ENCODE measurements at places on chromosomes 4 and X.

DNA sequence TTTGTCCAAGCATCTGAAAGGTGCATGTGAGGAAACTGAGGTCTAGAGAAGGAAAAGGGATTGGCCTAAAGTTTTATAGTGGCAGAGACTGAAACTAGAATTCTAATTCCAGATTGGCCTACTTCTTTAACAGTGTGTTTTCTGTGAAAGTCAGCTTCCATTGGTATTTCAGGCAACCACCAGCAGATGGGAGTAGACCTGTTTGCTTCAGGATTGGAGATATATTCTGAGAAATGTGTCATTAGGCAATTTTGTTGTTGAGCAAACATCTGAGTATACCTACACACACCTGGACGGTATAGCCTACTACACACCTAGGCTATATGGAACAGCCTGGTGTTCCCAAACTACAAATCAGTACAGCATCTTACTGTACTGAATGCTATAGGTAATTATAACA is 207.3 kb upstream of the RADX start:
- no peak for DNase-seq

GRCh38 chr4:1683261-1683735 is 815 bp downstream of the FAM53A start:
- peak; percentile 20 for DNase-seq

DNA sequence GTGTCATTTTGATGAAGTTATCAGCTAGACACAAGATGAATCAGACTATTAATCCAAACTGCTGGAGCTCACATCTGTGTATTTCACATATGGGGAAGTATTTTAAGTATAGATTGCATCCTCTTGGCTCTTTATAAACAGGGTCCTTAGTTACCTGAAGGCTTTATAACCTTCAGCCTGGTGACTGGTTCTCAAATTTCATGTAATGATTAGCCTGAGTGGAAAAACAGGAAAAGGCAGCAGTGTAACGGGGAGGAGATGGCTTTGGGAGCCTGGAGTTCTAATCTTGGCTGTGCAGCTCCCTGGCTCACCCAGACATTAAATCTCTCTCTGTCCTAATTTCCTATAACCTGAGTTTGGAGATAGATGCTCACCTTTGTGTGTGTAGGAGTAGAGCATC is 103.8 kb upstream of the HPF1 start:
- DNase-seq = no peak

GRCh38 chr4:55143858-55144257 is 18.5 kb upstream of the KDR start:
- no peak for DNase-seq

GRCh38 chr4:177371461-177371860 is 61.8 kb downstream of the NEIL3 start:
- no peak for DNase-seq

DNA sequence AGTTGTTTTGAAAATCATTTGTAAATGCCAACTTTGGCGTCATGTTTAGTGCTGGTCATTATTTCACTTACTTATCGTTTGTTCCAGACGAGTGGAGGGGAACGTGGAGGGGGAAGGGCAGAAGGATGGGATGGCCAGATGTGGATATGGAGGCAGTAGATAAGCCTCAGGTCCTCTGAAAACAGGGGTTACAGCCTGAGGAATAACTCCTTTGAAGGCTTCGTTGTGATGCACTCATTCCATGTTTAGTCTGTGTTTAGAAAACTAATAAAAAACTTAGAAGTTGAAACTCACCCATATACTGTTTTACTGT is 1.1 kb downstream of the MOB1B start:
- DNase-seq = peak; percentile 42

DNA sequence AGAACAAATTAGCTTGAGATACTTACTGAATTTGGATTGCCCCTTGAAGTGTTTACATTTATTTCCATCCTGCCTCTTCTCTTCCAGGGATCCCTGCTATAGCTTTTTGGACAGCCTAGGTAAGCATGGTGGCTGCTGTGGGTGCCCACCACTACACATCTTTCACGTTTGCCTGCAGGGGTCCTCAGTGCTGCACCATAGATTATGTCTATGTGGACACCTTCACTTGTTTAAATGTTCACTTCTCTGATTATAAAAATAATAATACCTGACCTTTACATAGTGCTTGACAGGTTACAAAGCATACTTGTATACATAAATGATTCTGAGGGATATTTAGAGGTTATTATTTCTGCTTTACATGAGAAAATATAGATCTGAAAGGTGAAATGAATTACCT is 67.9 kb upstream of the SLC4A4 start:
- no peak for DNase-seq

DNA sequence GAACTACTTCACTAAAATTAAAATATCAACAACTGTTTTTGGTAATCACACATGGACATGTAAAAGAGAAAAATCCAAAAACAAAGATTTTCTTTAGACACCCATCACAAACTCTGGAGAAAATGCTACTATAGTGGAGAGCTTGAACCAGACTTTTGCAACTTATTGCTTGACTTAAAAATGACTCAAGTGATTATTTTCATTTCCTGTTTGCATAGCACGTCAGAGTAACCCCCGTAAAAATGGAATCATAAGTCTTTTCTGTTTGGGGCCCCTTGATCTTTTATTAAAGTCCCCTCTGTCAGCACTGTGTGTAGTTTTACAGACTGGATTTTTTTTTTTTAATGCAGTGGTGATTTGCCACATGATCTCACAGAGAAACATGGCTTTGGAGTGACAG is 79.5 kb downstream of the PRKG2 start:
- DNase-seq = no peak

DNA sequence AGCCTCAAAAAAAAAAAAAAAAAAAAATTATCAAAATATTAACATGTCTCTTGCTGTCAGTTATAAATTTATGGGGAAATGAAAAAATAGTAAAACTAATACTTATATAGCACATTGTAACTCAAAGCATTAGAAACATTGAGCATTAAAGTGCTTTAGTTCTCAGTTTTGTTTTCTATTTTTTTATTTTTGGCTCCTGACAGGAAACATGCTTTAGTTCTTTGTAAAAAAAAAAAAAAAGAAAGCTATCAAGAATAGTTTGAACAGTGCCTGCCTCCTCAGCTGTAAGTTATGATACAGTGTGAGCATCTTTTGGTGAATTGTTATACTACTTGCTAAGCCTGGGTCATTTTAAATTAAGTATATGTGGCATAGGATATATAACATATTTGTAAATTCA is 5.1 kb upstream of the CENPC start:
- no peak for DNase-seq

- DNase-seq = peak; percentile 3
These were observed 72.1 kb upstream of the DOCK11 start for GRCh38 chrX:118423558-118423957.

DNA sequence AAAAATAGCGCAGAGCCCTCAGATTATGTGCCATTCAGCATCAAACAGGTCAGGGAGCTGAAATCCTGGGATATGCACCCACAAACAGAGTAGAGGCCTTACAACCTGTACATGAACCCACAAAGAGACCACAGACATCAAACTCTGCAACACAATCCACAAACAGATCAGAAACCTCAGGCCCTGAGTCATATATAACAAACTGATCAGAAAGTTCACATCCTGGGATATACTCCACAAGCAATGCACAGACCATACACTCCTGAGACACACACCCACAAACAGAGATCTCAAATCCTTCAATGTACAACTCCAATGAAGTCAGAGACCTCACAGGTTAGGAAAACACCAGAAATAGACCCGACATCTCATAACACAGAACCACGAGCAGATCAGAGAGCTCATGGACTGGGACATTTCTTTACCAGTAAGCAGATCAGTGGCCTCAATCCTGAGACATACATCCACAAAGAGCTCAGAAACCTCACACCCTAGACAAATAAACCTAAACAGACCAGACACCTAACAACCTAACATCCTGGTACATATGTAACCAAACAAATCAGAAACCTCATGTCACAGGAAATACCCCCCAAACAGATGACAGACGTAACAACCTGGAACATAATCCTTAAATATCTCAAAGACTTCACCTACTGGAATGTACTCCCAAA is 24.2 kb downstream of the SUV39H1 start:
- no peak for DNase-seq

DNA sequence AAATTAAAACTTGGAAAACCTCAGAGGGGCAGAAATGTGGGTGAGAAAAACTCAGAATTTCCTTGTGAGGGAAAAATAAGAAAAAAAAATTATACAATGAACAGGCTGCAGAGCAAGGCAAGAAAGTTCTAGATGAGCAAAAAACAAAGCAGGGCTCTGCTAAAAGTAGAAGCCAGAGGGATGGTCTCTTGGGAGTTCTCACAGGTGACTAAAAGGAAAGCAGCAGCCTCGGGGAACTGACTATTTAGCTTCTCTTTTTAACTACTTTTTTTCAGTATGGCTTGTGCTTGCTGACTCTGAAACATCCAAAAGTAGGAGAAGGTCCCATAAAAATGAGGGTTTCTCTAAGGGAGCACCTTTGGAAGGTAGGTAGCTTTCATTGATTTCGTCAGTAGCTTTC is 36.4 kb downstream of the PCDH19 start:
- no peak for DNase-seq

GRCh38 chr4:85787133-85787532 is 312.2 kb downstream of the ARHGAP24 start:
- DNase-seq = peak; percentile 45

DNA sequence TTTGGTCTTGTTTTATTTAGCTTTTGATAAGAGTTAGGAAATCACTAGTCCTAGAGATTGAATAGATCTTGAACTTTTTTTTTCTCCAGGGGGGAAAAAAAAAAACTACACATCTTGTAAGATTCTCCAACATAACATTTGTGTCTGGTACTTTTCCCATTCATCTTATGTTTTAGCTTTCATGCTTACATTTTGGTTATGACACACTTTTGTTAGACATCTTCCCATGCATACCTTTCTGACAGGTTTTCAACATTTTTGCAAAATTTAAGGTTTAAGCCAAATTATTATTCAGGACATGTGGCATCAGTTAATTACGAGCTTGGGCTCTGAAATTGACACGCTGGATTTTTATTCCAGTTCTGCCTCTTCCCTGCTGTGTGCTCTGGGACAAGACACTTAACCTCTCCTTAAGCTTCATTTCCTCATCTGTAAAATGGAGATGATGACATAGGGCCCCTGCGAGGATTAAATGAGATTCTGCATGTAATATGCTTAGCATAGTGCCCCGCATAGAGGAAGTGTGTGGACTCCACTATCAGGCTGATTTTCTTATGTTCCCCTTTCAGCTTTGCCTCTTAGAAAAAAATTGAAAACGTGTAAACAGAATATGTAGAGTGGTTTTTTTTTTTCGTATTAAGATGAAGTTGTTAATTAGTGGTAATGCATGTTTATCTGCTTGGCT is 5.3 kb downstream of the KIT start:
- peak; percentile 70 for DNase-seq

DNA sequence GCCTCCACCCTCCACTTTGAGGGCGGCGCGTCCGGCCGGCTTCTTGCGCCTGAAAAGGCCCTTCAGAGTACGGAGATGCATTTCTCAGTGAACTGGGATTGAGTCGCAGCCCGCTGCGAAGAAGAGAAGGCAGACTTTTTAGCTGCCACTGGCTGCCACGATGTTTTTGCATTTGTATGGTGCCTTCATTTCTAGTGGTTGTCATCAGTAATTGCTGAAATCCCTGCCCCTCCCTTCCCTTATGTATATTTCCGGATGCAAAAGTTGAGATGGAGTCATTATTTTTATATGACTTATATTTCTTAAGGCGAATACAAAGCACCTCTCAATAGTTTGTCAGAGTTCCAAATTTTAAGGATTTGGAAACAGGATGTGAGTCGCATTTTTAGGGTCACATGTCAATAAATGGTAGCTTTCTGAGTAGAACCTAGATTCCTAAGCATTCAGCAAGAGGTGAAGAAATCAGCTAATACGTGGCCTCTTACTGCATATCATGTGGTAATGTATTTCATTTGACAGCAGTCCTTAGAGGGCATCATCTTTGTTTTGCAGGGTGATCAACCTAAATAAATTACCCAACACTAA is 658 bp downstream of the ATP6AP2 start:
- DNase-seq = peak; percentile 67

- DNase-seq = no peak
These were observed 27.3 kb downstream of the CXorf58 start for GRCh38 chrX:23935106-23935505.

GRCh38 chr4:148964456-148964855 is 522.2 kb upstream of the NR3C2 start:
- no peak for DNase-seq

All from suppressor macrophage treated with lipopolysaccharide for 4 hours (primary cell).